Iris pigment epithelial cell (primary cell): ENCODE measurements at places on chromosomes 4 and X.

GRCh38 chrX:35786271-35786670 lies 11.9 kb upstream of the MAGEB16 start:
- no peak for DNase-seq

DNA sequence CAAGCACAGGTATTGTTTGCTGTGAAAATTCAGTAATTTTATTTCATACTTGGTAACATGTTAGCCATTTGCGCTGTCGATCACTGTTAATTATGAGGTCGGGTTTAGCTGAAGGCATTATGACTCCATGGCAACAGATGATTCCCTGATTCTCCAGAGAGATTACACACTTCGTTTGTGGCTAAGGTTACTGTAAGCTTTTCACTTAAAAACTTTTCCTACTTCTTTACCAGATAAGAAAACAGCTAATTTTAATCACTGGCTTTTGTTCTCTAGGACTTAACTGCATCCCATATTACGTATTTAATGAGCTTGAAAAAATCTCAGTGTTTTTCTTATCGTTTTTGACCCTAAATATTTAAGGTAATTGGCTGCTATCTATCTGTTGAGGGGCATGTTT lies 2.1 kb downstream of the GSTCD start:
- DNase-seq = peak; percentile 14

- DNase-seq = no peak
These were observed 76.4 kb upstream of the MYOZ2 start for GRCh38 chr4:119059221-119059620.

DNA sequence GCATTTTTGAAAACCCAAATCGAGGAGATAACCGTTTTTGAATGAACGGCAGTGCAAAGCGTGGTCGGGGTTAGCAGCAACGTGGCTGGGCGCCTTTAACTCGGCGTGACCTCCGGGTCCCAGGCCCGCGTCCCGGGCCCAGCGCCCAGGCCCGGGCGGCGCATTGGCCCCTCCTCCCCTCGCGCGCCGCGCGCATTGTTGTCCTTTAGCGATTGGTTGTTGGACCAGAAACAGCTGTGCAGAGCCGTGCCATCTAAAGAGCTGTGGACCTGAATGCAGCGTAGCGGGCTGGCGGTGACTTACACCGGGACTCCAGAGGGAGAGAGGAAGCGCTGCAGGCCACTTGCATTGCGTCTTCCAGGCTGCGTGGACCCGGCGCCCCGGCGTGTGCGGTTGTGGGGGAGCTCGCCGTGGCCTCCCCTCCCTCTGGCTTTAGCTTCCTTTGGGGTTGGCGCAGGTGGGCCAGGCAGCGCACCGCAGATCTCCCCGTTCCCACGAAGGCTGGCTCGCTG lies at the start of gene STOX2:
TSS of gene STOX2 (plus strand) at position 227 of the 512 bp plus-strand sequence. CDS start 1,484 bp downstream, outside the sequence.
- peak; percentile 16 for DNase-seq

DNA sequence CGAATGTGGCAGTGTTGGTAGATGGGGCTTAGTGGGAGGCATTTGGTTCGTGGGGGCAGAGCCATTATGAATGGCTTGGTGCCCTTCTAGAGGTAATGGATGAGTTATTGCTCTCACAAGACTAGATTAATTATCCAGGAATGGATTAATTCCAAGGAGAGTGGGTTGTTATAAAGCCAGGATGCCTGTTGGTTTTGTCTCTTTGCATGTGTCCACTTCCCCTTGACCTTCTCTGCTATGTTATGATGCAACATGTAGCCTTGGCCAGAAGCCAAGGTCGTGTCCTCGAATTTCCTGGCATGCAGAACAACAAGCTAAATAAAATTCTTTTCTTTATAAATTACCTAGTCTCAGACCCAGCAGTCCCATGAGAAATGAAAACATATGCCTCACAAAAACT lies 111.2 kb upstream of the PLS3 start:
- peak; percentile 58 for DNase-seq

DNA sequence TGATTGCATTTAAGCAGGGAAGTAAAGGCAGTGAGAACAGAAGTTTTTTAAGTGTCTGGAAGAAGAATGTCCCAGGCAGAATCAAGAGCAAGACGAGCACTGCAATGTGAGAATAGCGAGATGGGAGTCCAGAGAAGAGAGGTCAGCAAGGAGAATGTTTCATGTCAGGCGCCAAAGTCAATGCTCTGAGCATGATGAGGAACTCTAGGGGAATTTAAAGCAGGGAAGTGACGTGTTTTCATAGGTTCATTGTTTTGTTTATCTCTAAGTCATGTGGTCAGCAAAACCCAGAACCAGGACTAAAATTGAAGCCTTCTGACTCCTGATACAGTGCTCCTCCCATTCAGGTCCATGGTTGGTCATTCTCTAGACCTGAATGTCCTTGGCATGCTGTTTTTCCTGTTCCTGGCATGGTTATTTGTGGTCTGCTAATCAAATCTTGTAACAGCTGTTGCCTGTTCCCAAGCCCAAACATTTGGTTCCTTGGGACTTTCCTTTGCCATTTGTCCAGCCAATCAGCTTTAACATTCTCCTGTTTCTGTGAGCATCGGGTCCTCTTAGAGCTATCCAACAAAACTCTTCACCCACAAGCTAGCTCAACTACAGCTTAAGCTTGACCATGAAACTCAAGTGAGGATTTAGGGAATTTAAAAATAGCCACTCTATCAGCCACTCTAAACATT lies 37.7 kb downstream of the PTCHD1 start:
- DNase-seq = peak; percentile 47

DNA sequence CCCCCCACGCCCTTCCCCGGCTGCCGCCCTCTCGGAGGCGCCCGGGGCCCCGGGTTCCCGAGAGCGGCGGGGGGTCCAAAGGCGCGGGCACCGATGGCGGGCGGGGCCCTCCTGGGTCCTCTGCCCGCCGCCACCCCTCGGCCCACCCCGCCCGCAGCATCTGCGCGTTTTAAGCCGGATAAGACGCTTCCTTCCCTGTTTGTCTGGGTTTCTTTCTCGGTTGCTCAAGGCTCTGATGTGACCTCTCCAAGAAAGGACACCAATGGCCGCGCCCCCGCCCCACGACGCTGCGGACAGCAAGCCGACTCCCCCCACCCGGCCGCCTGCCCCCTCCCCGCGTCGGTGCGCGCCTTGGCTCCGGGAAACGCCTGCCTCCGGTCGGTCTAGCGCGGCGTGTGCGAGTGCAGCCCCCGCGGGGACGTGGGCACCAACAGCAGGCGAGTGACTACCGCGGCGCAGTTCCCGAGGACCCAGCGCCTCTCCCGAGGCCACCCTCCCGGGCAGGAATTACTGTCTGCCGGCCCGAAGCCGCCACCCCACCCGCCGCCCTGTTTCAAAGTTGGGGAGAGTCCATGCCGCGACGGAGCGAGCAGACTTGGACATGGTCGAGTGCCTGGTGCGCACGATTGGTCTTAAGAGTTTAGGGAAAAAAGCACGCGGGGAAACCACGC lies 21.1 kb upstream of the HMX1 start:
- DNase-seq = peak; percentile 11

DNA sequence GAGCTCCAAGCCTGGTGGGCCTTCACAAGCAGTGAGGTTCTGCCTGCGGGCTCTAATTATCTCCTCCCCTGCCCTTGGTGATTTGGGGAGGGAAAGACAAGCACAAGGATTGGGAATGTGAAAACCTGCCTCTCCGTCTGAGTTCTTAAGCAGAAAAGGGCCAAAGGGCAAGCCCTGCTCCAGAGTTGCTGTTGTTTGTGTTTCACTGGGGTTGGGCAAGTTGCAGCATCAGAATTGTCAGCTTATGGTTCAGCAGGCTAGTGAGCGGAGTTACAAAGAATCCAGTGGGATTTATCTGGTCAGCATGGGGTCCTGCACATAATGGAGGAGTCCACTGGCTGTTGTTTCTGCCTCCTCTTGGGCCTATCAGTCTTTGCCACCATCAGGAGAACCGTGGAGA lies 60.5 kb downstream of the NHS start:
- DNase-seq = no peak

DNA sequence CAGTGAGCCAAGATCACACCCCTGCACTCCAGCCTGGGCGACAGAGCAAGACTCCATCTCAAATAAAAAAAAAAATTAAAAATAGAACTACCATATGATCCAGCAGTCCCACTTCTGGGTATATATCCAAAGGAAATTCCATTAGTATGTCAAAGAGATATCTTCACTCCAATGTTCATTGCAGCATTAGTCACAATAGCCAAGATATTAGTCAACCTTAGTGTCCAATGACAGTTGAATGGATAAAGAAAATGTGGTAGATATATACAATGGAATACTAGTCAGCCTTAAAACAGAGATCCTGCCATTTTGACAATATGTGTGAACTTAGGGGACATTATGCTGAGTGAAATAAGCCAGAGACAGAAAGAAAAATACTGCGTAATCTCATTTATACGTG lies 49.4 kb downstream of the C4orf46 start:
- peak; percentile 14 for DNase-seq

DNA sequence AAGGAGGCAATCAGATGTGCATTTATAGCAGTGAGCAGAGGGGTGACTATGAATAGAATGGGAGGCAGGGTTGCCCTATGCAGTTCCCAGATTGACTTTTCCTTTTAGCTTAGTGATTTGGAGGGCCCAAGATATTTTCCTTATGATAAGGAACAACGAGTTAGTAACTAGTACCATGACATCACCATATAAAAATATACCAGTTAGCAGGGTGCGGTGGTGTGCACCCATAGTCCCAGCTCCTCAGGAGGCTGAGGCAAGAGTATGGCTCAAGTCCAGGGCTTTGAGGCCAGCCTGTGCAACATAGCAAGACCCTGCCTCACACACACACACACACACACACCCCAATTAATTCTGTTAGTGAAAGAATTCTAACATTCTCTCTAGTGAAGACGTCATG lies 53.0 kb downstream of the IL13RA2 start:
- peak; percentile 21 for DNase-seq

DNA sequence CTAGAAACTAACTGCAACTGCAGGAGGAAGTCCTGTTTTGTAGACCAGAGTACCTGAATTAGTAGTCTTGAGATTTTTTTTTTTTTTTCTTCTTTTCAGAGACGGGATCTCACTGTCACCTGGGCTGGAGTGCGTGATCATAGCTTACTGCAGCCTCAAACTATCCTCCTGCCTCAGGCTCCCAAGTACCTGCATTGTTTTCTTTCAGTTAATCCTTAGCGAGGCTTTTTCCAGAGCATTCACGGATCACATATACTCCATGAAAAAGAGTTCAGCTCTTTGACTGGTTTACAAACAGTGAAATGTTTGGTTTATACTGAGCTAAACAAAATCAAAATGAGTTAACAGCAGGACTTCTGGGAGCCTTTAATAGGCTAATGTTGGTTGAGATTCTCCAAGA lies 45.8 kb downstream of the KLHL15 start:
- no peak for DNase-seq

GRCh38 chr4:61619528-61619927 lies 419.4 kb downstream of the ADGRL3 start:
- no peak for DNase-seq

- DNase-seq = peak; percentile 64
These were observed 180.7 kb upstream of the IL15 start for GRCh38 chr4:141455651-141456050.

GRCh38 chrX:110449312-110449711 lies 90.7 kb downstream of the RTL9 start:
- DNase-seq = no peak

DNA sequence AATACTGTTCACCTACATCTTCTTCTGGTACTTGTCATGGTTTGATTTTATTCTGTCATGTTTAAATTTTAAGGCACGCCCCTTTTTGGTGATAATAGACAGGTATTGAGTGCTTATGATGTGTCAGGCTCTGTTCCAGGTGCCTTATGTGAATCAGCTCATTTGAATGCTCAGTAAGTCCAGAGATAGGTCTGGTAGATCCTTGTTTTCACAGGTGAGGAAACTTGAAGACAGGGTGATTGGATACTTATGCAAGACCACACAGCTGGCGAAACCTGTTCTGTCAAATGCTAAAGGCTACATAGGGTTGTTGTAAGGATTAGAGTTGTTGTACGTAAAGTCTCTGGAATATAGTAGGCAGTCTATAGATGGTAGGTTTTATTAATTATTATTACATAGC lies 9.6 kb upstream of the SLC25A14 start:
- DNase-seq = no peak

DNA sequence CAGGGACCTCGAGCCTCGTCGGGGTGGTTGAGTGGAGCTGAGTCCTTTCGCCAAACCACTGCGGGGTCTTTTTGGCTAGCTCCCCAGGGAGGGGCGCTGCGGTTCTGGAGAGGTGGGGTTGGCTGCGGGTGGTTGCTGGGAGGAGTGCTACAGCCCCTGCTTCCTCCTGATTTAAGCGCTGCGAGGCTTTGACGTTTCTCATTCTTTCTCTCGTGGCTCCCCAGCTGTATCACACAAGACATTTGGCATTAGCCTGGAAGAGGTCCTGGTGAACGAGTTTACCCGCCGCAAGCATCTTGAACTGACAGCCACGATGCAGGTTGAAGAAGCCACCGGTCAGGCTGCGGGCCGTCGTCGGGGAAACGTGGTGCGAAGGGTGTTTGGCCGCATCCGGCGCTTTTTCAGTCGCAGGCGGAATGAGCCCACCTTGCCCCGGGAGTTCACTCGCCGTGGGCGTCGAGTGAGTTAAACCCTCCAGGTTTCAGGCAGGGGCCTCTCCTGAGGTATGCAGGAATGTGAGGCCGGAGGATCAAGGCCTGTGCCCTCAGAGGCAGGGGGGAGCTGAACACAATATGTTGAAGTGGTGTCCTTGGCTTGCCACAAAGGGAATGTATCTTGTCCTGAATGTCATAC lies 25.5 kb downstream of the ARHGAP36 start:
- no peak for DNase-seq

GRCh38 chr4:69760455-69760854 lies at the start of gene SULT1B1:
TSS of gene SULT1B1 (minus strand) at chr4:69760620. CDS start at chr4:69755217, 5,403 bp downstream.
- DNase-seq = peak; percentile 97

- DNase-seq = no peak
These were observed 8.1 kb downstream of the CPZ start for GRCh38 chr4:8600686-8601085.

DNA sequence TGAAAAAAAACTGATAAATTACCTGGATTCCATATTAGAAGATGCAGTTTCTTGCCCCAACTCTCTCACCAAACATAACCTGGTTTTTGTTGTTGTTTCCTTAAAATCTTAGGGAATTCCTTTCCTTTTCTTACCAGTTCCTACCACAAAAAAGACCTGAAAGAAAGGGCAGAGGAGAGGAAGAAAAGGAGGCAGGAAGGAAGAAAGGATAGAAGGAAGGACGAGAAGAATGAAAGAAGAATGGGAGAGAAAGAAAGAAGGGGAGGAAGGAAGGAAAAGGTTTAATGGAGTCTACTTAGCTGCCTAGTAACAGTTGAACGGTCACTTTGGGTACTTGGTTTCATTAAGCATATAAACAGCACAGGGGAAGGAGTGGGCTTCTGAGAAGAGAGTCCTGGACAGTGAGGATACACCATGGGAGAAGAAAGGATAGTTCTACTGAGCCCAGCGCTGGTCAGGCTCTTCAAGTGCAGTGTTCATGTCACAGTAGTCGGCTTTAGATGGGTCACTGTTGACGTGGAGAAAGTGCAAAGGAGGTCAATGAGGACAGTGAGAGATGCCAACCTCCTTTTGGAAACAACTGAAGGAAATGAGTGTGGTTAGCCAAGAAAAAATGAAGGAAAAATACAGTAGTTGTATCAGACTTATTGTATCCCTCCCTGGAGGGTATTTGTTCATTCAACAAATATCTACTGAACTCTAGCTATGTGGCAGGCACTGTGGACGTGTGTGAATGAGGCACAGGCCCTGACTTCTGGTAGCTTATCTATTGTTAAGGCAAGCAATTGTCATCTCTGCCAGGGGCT lies 1.1 kb upstream of the CHIC2 start:
- no peak for DNase-seq
